Activated CD4-positive, CD25-positive, alpha-beta regulatory T cell treated with anti-CD3 and anti-CD28 coated beads, Interleukin-2, amount 50 U/mL, for 24 hours (primary cell): ENCODE measurements at places on chromosomes 4 and X.
A peak's percentile ranks its signal among the peaks of the same experiment; 100 is the strongest.

DNA sequence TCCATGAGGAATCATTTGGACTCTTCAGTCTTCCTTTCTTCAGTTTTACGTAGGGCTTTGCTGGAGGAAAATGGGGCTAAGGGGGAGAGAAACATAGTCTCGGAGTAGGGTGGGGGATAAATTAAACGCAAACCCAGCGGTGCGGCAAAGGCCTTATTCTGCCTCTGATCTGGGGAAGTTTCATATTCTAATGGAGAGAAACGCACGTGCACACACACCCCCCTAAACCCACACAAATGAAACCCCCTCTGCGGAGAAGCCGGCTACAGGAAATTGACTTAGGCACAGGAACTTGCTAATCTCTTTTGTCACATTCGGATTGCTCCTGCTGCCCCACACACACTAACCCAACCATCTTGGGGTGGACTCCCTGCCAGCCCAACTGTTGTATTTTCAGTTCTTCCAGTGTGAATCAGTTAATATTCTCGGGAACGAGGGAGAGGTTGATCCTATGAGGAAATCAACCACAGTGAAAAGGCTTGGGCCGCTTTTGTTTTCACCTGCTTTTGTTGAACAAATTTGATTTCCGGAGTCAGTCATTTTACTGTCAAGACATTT, at the start of gene RHOH:
RHOH (plus strand) TSS at position 308 of the 558 bp plus-strand sequence. CDS start 46,356 bp downstream, outside the sequence.
- peak; percentile 23 for ATAC-seq

- ATAC-seq: peak; percentile 38
Measured at GRCh38 chr4:70629469-70630090, 1.0 kb downstream of the ENAM start.

- ATAC-seq: no peak
Measured at GRCh38 chr4:55259294-55259693, 86.7 kb upstream of the SRD5A3 start.

DNA sequence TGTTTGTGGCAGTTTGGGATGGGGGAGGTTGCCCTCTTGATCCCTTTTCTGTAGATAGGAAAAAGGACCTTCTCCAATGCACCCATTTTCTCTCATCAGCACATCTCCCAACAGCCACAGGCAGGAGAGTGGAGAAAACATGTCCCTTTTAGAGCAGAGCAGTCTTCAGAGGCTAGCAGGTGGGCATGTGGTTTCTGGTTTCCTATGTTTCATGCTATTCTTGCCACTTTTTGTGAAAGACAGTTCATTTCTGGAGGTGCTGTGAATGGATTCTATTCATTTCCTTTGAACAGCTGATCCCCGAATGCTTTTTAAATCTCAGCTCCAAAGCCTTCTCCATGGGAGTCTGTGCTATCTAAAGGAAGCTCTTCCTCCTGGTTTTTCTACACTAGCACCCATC, 18.9 kb downstream of the RASL11B start:
- ATAC-seq: no peak

- ATAC-seq: no peak
Measured at GRCh38 chr4:154120006-154120676, 331.3 kb upstream of the SFRP2 start.

DNA sequence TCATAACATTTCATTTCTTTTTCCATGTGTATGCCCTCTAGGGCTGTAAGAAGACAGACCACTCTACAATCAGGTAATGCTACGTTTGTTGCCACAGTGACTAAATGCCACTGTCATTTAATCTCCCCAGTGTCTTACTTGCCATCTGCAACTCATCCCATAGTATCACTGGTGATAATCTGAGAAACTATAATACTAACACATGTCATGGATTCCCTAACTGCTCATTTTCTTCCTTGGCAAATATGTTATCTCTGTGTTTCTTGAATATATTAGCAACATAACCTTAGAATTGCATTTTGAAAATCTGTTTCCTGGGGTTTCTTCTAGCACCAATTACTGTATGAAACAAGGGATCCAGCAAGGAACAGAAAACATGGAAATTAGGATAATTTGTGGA, 6.1 kb downstream of the F8A1 start:
- no peak for ATAC-seq

DNA sequence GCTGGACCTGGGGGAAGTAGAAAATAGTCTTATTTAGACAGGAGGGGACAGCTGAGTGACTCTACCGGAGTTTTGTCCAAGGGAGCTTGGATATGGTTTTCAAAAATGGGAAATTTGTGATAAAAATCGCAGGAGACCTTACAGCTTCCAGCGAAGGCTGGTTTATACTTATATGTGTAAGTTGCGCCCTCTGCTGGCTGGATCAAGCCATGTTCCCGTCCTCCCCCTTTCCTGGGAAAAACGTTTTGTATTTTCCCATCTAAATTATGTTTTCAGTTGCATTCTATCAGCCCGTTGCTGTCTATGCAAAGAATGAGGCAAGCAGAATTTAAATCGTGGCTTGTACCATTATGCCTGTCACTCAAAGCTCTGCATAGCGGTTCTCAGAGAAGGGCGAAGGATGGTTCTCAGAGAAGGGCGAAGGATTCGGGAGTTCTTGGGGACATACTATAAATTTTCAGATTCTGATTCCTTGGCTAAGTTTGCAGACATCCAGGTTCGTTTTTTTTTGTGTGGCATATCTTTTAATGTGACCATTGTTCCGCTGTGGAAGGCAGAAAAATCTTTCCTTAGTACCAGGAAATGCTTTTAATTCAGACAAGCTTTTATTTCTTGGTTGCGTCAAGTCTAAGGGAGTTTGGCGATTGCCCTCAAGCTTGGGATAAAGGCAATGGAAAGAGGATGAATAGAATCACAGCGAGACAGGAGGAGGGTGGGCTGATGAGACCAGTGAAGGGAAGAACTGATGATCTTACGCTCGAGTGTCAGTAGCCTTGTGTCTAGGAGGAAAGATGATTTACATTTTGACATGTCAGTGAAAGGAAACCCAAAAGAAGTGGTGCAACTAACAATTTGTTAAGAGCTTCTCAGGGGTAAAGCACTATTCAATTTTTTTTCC, 128.5 kb upstream of the ARX start:
- no peak for ATAC-seq

- no peak for ATAC-seq
Measured at GRCh38 chr4:123816462-123816861, 419.9 kb downstream of the SPRY1 start.

- ATAC-seq: no peak
Measured at GRCh38 chrX:146278381-146278780, 460.8 kb downstream of the SLITRK2 start.

DNA sequence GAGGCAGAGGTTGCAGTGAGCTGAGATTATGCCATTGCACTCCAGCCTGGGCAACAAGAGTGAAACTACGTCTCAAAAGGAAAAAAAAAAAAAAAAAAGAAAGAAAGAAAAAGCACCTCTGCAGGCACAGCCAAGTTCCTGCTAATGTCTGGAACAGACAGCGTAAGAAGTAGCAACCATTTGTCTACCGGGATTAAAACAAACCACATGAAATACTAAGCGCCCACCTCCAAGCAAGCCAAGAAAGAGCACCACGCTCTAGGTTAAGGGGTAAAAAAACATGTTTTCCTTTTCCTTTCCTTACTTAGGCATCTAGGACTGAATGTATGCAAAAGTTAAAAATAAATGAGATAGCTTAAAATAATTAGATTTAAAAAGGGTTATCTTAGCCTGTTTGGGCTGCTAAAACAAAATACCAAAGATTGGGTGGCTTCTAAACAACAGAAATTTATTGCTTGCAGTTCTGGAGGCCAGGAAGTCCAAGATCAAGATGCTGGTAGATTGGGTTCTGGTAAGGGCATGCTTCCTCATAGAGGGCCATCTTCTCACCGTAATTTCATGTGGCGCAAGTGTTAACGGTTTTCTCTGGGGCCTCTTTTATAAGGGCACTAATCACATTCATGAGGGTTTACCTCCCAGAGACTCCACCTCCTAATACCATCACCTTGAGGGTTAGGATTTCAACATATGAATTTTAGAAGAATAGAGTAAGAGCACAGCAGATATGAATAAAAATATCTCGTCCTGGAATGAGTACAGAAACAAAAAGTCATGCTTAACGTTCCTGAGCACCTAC, 12.3 kb downstream of the GPC4 start:
- no peak for ATAC-seq

DNA sequence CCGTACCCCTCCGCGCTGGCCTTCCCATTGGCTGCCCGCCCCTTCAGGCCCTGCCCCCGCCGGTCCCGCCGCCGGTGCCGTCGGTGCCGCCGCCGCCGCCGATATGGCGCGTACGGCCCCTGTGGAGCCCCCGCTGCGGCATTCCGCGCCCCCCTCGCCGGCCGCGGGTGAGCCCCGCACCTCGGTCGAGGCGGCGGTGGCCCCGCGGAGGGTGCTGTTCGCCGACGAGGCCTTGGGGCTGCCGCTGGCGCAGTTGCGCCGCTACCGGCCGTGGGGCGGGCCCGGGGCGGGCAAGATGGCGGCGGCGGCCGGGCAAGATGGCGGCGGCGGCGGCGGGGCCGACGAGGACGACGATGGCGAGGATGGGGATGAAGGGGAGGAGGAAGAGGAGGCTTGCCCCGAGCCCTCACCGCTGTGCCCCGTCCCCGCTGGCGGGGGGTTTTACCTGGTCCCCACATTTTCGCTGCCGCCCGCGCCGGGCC, at the start of gene PPP1R3F:
PPP1R3F (plus strand) TSS at position 27 of the 482 bp plus-strand sequence; CDS start at position 104, 77 bp downstream.
- no peak for ATAC-seq

DNA sequence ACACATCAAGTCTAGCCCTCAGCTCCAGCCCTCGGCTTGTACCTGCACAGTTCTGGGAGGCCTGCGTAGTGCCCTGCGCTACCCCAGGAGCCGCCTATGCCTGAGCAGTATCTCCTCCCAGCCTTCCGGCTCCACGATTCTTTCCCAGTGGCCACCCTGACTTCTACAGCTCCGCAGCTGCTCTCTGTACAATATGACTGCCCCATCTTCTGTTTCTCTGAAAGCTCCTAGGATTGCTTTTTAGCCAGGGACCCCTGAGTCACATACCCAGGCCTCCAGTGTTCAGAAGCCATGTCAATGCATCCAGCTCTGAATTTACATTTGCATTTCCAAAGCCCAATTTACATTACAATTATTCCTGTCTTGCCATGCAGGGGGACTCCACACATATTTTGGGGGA, 135.5 kb downstream of the PJA1 start:
- ATAC-seq: no peak

GRCh38 chr4:142777045-142777743, 68.9 kb downstream of the INPP4B start:
- no peak for ATAC-seq

GRCh38 chrX:13485167-13485566, 84.2 kb upstream of the EGFL6 start:
- no peak for ATAC-seq

- no peak for ATAC-seq
Measured at GRCh38 chrX:37796805-37797204, 16.9 kb downstream of the CYBB start.

- ATAC-seq: no peak
Measured at GRCh38 chr4:2058264-2059045, 672 bp upstream of the NAT8L start.

GRCh38 chr4:81335122-81335912, 120.3 kb upstream of the PRKG2 start:
- no peak for ATAC-seq

DNA sequence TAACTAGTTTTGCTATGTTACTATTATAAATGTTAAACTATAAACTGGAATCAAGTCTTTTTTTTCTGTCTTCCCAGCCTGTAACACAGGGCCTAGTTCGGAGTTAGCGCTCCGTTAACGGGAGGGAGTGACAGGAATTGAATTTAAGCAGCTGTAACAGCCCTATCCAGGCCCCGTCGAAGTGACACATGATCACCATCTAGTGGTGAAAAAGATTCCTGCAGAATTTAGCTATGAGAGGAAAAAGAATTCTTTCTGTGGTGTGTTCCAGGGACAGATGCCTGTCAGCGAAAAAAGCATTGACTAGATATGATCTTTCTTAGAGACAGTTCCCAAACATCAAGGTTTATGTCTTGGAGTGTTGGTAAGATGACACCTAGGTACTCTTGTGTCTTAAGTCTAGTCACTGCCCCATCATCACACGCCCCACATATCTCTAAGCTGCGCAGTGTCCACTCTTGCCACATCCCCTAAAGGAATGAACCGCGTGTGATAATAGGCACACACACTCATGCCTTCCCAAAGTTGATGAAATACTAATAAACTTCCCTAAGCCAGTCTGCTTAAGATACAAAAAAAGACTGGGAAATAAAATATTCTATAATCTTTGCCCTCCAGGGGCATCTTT, 2.1 kb downstream of the GAB3 start:
- ATAC-seq: peak; percentile 51

DNA sequence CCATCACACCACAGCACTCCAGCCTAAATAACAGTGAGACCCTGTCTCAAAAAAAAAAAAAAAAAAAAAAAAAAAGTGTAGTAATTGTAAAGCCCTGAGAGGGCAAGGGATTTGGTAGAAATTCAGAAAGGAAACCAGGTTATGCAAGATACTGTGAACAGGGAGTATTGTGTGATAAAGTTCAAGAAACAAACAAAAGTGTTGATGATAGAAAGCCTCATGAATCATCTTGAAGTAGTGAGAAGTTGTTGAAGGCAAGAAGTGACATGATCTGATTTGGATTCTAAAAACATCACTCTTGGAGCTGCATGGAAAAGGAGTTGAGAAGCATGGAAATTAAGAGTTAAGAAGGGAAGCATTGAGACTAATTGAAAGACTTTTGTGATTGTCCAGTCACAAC, 102.2 kb downstream of the RAP1GDS1 start:
- no peak for ATAC-seq

GRCh38 chr4:1564535-1565375, 119.4 kb downstream of the FAM53A start:
- no peak for ATAC-seq

DNA sequence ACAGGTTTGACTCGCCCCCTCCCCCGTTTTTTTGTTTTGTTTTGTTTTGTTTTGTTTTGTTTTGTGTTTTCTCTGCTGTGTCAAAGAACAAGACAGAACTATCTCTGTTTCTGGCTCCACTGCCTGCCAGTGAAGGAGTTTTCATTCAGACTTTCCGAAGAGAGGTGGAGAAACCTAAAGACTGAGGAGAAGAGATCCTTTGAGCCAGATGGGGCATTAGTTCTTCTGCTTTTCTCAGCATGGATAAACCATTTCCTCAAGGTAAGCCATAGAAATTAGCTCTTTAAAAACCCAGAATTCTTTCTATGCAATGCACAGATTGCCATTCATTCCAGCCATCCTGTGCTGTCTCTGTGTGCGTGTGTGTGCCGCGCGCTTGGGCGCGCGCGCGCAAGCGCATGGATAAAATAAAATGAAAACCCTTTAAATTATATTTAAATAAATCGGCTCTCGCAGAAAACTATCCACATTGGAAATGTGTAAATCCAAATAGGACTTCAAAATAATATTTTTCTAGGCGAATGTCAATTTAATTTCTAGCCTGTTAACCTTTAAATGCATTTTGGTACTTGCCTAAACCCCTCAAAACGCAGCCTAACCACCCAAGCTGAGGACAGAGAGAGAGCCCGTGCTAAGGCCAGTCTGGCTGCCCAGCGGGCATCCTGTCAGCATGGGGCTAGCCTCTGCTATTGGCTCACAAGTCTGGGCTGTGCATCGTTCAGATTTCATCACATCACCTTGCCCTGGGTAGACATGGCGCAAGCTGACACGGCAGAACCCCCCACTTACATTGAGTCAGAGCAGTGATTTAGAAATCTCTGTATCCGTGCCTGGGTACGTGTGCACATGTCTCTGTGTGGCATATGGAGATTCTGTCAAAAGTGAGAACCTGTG, 113.0 kb upstream of the VAMP7 start:
- no peak for ATAC-seq

- no peak for ATAC-seq
Measured at GRCh38 chrX:2401201-2401589, 99.6 kb downstream of the DHRSX start.

- no peak for ATAC-seq
Measured at GRCh38 chrX:50941638-50942037, 31.1 kb downstream of the BMP15 start.
